ENCODE measurements at places on chromosomes 4 and X. TPM values are rescaled to one million over a fixed set of nuclear protein-coding genes. Genes with fewer than 3 reads are reported as not detected.

Gene FIP1L1
- 46.0 TPM for polyA plus RNA-seq

Gene NPFFR2
- 0.75 TPM for polyA plus RNA-seq

- DNase-seq: no peak
Measured at GRCh38 chr4:52931243-52931642, 69.1 kb downstream of the RASL11B start.

DNA sequence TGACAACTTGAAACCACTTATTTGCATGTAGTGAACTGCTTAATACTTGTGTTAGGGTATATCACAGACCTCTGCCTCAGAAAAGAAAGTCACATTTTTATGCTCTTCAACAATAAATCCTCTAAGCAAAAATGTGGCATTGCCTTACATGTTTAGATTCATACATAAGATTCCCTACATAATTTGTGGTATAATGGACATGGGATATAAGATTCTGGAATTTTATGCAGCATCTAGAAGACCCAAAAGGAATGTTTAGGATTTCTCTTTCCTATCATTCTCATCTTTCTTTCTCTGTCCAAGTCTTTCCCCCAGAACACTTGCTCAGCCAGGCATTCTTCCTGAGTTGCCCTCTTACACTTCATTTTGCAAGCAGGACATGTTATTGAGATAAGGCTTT is 37.7 kb upstream of the TET2 start:
- DNase-seq: no peak

DNA sequence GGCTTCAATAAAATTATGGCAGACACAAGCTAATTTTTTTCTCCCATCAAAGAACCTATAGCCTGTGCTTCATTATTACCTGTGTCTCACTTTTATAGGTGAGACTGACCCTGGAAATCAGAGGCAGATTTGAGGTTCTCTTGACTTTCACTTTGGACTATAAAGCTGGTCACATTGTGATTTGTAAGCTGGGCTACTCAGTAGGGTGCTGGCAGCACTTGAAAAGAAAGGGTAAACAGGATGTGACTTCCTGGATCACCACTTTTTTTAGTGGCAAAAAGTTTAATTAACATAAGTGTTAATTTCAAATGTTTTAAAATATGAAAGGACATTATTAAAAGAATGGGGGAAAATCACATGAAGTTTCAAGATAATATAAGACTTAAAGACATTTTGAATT is 50.6 kb upstream of the GATB start:
- DNase-seq: no peak

DNA sequence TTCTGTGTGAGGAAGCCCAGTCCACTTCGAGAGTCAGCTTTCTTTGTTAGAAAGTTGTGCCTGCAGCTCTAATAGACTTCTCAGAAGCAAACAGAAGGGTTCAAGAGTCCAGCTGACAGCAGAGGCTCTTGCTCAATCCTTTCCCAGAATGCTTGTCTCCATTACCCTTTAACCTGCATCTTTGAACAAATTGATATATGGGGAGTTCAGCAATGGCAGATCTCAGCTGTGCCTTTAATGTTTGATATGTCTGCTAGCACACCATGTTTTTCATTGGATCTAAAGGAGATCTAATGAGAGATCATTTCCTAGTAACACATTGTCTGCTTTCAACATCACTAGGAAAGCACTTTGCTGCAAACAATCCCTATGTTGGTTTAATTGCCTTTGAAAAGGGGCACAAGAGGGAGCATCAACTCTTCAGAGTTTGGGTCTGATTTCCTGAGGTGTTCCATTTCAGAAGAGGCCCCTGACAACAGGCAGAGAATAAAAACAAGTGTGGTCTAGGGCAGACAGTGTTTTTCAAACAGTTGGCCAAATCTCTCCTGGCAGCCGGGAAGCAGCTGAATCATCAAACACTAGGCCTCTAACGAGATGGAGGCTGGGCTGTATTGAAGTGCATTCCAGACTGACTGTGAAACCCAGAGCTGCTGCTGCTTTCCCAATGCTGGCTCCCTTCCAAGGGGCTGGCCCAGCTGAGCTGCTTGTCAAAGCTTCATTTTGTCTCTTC is 55.5 kb downstream of the LUZP4 start:
- DNase-seq: peak; percentile 94

Gene MUC7
- polyA plus RNA-seq: not detected

All from muscle of back (tissue), 13 donors.